ENCODE measurements at places on chromosomes 2 and 18. TPM values are rescaled to one million over a fixed set of nuclear protein-coding genes. Genes with fewer than 3 reads are reported as not detected.

- peaks cover 37% of the 10 kb centered on the region for H3K4me1 ChIP-seq
- peak; percentile 53 for DNase-seq
- H3K27ac ChIP-seq = peak overlapping the region; percentile 99
- H3K36me3 ChIP-seq = no peaks in the 10 kb centered on the region
- no peaks in the 10 kb centered on the region for H3K27me3 ChIP-seq
Measured at GRCh38 chr2:156340804-156341451, 8.4 kb upstream of the NR4A2 start.

DNA sequence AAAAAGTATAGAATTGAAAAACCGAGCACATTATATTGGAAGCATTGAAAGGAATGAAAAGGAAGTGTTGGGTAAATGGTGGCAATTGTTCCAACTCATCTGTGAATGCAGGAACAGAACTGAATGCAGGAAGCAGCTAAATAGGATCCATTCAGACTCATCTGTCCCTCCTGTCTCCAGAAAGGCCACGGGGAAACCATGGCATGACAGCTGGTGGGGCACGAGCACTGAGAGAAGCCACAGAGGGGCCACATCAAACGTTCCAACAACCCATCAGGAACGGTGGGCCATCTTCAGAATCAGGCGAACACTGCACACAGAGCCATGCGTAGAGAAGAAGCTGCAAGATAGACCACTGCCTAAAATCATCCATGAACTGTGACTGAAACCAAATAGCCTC is 138.5 kb upstream of the SLC35G4 start:
- H3K27me3 ChIP-seq = no peaks in the 10 kb centered on the region
- H3K4me1 ChIP-seq = no peaks in the 10 kb centered on the region
- H3K4me3 ChIP-seq = no peak overlapping the region
- no peak overlapping the region for H3K27ac ChIP-seq

DNA sequence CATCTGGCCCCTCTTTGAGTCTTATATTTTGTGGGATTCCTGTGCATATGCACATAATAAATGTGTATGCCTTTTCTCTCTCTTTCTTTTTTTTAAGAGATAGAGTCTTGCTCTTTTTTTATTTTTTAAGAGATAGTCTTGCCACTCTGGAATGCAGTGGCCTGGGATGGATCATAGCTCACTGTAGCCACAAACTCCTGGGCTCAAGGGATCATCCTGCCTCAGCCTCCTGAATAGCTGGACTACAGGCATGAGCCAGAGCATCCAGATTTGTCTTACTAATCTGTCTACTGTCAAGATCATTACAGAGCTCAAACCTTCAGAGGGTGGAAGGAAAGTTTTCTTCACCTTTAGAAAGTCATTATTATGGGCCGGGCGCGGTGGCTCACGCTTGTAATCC is 342.2 kb upstream of the LRRTM4 start:
- no peak overlapping the region for H3K27ac ChIP-seq
- no peaks in the 10 kb centered on the region for H3K4me1 ChIP-seq
- no peak for DNase-seq
- H3K4me3 ChIP-seq = no peak overlapping the region
- H3K27me3 ChIP-seq = no peaks in the 10 kb centered on the region

The IMPACT gene
- 32.5 TPM for total RNA-seq
